AG04450 (cell line): ENCODE measurements at places on chromosomes 7 and 10. TPM values are rescaled to one million over a fixed set of nuclear protein-coding genes. Genes with fewer than 3 reads are reported as not detected.

DNA sequence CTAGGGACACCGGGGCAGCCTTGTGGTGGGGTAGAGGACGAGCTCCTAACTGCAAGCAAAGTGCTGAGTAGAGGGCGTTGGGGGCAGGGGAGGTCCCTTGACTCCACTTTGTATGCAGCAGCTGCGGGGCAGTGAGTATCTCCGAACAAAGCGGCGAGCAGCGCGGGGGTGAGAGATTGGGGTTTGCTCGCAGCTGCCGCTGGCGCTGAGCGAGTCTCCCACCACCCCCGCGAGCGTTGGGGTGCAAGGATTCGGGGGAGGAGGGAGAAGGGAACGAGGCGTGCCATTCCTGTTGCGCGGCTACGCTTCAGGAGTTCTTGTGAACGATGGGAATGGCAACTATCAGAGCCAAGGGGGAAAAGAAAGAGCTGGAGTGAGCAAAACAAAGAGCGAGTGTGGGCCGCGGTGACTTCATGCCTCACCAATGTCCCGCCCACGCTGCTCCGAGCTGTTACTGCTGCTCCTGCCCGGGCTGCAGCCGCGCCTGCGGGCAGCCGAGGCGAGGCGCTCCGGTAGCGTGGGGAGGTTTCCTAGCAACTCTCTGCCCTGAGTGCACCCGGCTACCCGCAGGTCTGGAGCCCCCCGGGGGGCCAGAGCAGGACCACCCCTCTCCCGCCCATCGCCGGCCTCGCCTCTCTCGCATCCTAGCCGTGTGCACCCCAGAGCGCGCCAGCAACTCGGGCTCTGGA, at the start of gene ITGB8:
Gene ITGB8, plus strand, starts transcription at position 662 of the 689 bp plus-strand sequence. CDS start 907 bp downstream, outside the sequence.
- DNase-seq = peak; percentile 84

DNA sequence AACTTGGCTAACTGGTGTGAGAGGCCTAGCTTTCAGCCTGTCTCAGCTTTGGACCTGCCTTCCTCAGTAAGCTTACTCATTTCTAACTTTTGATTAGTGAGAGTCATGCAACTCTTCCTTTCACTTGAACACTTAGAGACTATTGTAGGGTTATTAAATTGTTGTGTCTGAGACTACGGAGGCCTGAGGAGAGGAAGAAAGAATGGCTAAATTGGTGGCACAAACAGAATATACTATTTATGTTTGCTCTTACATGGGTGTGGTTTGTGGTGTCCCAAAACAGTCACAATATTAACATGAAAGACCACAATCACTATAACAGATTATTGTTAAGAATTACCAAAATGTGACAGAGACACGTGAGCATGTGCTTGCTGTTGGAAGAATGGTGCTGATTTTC, 82.1 kb downstream of the TRIM24 start:
- DNase-seq = no peak

- DNase-seq = no peak
Measured at GRCh38 chr7:105712877-105713276, 131.6 kb upstream of the EFCAB10 start.

DNA sequence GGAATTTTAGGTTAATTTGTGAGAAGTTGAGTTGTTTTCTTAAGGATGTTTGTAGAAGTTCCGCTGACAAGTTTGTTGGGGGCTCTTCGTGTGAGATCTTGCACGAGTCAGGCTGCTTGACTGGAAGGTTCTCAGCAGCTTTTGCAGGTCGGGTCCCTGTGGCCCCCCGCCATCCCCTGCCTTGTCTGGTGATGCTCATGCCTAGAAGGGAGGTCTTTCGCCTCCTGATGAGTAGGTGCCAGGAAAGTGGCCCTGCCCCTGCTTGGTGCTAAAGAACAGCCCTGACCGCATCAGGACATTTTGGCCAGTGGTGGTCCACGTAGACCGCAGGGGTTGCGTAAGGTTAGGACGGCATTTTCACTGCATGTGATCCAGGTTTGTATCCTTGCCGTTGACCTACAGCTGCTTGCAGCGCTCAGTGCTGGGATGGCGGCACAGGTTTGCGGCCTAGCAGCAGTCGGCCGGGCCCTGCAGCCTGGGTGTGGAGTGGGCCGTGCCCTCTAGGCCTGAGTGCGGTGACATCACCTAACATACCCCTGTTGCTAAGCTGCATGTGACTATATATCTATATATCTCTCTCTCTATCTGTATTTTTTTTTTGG, 62.4 kb downstream of the DNAJB6 start:
- DNase-seq = no peak

WBP1L gene
- polyA plus RNA-seq = 27.6 and 28.1 TPM in 2 replicates

GRCh38 chr7:16881844-16882243, at the start of gene AGR3:
Gene AGR3, minus strand, starts transcription at chr7:16881983. Its CDS starts 3,365 bp downstream, at chr7:16878618.
- DNase-seq = no peak

UBE3C gene
- polyA plus RNA-seq = 60.6 and 71.2 TPM in 2 replicates

- no peak for DNase-seq
Measured at GRCh38 chr7:30843741-30844482, 67.7 kb upstream of the AQP1 start.

SPDYE16 gene
- polyA plus RNA-seq = not detected in 2 replicates

DNA sequence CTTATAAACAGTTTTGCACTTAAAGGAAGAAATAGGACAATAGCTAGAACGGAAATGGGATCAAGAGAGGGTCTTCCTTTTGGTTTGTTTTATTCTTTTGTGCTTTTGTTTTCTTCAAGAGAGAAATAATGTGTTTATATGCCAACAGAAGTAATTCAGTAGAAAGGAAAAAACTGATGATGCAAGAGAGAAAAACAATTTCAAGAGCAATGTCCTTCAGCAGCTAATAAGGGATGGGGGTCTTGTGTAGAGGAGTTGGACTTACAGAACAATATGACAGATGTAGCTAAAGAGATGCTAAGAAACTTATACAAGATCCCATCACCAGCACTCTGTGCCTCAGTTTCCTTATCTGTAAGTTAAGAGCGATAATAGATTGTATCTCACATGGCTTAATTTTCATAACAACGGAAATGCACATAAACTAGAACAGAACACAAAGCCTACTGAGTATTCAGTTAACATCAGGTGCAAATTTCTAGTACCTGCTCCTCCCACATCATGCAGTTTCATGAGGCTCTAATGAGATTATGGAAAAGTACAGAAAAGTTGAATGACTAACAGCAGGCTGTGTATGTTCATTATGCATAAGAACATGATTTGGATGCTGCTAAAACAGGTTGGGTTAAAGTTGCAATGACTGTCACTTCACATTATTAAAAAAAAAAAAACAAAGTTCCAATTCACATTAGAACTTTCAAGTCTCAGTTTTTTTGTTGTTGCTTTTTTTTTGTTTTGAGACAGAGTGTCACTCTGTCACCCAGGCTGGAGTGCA, 17.2 kb downstream of the HERPUD2 start:
- DNase-seq = no peak

DNA sequence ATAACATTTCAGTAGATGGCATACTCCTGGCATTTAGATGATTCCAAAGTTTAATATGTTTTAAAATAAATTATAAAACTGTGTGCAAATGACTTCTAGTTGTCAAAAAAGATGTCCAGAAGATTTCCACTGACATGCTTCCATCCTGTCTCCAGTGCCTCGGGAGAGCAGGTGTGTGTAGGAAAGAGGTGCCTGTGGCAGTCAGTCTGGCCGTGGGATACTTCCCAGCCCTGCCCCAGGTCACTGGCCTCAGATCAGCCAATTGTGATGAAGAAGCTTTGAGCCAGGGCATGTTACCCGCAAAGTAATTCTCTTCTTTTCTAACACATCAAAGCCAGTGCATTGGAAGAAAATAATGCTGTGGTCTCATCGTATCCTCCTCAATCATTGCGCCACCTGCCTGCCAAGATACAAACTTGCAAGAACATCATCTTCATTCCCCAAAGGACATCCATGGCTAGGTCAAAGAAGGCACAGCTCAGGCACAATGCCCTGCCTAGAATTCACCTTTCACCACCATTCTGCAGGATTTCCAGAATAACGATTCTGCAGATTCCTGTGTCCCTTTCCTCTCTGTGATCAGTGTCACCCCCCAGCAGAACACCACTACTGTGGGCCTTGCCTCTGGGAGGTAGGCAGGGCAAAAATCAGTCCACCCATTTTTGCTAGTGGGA, 6.3 kb upstream of the KCNMA1 start:
- DNase-seq = peak; percentile 32

DNA sequence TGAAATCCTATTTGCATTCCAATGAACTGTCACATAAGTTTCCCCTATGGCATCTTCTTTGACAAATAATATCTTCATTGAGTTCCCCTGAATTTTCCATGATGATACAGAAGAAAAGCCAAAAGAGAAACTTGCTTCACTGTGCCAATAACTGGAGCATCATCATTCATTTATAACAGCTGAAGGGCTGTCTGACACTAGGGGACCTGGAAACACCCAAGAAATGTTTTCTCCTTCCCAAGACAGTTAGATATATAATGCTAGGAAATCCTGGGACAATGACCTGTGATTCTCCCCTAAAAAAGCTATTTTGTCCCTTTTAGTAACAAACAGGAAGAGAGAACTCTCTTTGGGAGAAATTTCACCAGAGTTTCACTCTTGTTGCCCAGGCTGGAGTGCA, 133.6 kb downstream of the SEMA3C start:
- DNase-seq = no peak

COBL gene
- 0.06 TPM in 1 of 2 replicates, not detected in the other for polyA plus RNA-seq

GRCh38 chr7:131602304-131602993, 46.0 kb upstream of the PODXL start:
- DNase-seq = no peak
